Anterior cingulate cortex (tissue), 58 donors: ENCODE measurements at places on chromosomes 6 and 20.

GRCh38 chr6:22098601-22099031 lies 198.2 kb downstream of the PRL start:
- DNase-seq = no peak

DNA sequence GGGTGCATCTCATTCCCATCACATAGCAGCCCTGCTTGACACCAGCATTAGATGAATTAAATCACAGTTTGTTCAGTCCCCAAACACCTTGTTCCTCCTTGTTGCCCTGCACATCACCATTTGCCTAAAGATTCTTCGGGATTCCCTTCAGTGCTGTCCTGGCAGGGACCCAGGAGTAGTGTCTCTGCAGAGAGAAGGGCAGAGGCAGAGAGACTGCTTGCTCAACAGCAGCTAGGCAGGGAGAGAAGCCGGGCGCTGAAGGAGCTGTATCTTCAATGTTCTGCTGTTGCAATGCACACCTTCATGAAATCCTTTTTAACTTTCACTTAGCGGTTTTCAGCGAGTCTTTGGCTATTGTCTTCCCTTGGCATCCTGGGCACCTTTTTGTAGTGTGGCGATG lies 362.9 kb downstream of the FARS2 start:
- no peak for DNase-seq

DNA sequence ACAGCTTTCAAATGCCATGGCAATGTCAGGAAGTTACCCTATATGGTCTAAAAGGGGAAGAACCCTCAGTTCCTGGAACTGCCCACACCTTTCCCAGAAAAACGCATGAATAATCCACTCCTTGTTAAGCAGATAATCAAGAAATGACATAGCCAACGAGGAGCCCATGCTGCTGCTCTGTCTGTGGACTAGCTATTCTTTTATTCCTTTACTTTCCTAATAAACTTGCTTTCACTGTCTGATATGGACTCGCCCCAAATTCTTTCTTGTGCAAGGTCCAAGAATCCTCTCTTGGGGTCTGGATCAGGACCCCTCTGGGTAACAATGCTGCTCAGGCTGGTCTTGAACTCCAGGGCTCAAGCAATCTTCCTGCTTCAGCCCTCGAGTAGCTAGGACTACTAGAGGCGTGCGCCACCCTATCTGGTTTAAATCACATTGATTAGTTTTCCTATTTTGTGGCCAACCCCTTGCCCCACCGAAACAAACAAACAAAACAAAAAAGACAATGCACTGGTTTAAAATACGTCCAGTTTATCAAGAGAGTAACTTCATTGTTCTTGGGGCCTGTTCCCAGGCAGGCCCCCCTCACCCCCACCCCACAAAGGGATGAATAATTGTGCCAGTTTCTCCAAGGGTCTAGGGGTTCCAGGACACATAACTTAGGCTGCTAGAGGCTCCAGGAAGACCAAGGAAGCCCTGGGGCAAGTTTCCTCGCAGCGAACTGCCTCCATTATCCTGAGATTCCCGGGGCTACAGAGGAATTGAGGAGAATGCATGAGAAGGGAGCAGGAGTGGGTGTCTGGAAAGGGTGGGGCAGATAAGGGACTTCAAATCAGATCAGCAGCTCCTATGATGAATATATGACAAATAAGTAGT lies 10.1 kb upstream of the AKAP12 start:
- no peak for DNase-seq

DNA sequence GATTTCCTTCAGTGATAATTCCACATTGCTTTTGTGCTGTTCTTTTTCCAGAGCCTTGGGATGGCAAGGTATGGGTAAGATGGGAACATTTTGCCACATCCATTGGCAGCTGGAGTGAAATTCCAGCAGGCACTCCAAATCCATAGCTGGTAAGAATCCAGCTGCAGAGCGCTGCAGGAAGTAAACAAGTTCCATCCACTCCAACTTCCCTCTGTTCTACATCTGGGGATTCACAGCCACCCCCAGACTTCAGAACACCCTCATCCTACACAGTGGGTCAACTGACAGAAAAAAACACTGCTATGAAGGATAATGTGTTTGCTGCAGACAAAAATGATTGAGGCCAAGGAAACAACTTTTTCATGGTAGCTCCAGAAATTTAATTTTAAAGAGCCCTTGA lies 747.8 kb downstream of the MAFB start:
- DNase-seq = no peak

GRCh38 chr6:31228476-31228875 lies 43.4 kb downstream of the HLA-C start:
- no peak for DNase-seq
